ENCODE measurements at places on chromosomes 11 and 22.
A peak's percentile ranks its signal among the peaks of the same experiment; 100 is the strongest.

DNA sequence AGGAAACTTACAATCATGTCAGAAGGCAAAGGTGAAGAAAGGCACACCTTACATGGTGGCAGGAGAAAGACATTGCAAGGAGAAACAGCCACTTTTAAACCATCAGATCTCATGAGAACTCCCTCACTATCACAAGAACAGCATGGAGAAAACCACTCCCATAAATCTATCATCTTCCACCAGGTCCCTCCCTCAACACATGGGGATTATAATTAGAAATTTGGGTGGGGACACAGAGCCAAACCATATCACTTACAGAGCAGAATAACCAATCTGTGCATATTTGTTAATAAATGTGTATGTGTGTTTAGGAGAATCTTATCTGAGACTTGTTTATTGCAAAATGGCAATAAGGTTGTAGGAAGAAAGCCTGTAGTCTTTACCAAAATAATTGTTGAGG is 205.2 kb upstream of the ANO3 start:
- no peak for DNase-seq

GRCh38 chr22:46053563-46054090 is 76.7 kb upstream of the WNT7B start:
- DNase-seq: peak; percentile 58

GRCh38 chr22:36965696-36966095 is 52.3 kb downstream of the CSF2RB start:
- DNase-seq: no peak

- peak; percentile 58 for DNase-seq
Measured at GRCh38 chr22:45318558-45319323, 9.0 kb downstream of the FAM118A start.

GRCh38 chr22:37521236-37521739 is 2.1 kb upstream of the CARD10 start:
- no peak for DNase-seq

DNA sequence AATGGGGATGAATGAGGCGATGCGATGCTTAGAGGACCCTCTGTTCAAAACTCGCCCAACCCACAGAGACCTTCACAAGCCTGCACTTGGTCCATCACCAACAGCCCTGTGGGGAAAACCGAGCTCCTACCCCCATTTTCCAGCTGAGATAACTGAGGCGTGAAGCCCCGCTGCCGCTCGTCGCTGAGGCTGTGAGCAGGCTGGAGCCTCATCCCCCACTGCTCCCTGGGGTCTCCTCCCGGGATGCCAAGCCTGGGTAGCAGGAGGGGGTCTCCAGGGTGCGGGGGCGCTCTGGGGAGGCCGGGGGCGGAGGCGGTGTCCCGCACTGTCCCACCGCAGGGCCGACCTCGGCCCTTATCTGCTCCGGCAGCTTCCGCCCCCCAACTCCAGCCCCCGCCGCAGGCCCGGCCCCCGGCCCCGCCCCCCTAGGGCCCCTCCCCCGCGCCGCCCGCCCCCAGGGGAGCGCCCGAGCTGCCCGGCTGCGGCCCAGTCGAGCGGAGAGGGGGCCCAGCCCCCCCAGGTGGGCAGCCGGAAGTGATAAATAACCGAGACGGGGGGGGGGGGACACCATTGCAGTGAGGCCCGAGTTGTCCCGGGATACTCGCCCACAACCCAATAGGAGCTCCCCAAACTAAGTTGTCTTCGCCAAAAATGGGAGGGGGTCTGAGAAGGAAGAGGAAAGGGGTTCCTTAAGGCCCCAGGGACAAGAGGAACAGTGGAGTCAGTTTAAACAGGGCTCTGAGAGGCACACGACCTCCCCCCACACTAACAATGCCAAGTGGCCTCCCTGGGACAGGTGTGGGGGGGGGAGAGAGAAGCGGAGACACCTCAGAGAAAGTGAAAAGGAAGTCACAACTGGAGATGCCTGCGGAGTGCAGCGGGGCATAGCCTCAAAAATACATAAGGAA is 8.3 kb upstream of the SLC39A13 start:
- DNase-seq: peak; percentile 44

DNA sequence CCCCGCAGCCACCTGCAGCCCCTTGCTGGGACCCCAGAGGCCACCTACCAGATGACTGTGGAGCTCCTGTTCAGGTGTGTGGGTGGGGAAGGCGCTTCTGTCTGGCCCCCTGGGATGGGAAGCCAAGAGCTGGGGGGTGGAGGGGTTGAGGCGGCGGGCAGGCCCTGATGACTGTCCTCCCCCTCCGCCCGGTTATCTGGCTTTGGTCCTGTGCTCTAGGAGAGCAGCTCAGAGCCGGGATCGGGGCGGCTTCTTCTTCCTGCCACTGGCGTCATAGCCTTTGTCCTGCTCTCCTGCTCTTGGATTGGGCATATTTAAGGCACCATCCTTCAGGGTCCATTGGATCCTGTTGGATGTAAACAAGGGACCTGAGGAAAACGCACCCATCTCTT is 38.4 kb downstream of the TPCN2 start:
- no peak for DNase-seq

DNA sequence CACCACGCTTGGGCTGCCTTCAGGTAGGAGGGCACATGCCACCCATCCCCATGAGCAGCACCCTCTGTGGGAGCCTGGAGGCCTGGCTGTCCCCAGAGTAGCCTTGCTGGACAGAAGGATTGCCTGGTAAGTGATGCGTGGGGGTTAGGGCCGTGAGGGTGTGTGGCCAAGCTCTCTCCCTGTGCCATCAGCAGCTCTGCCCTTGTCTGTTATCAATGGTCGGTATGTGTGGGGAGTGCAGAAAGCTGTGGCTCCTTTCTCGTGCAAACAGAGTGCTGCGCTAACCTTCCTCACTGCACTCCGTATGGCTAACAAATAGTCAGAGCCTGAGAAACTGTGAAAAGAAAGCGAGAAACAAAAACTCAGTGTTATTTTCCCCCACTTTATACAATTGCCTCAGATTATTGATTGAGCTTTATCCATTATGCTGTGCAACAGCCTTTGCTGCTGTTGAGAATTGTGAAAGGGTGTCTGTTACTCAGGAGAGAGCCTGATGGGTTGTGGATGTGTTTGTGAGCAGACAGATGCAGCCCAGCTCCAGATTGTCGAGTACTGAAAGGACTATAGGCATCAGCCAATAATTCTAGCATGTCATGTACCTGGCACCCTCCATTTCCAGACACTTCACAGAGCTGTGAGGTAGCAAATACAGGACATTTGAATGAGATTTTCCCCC is 432.2 kb downstream of the NTM start:
- no peak for DNase-seq

GRCh38 chr22:39534591-39535356 is 2.2 kb upstream of the RPS19BP1 start:
- DNase-seq: peak; percentile 83

DNA sequence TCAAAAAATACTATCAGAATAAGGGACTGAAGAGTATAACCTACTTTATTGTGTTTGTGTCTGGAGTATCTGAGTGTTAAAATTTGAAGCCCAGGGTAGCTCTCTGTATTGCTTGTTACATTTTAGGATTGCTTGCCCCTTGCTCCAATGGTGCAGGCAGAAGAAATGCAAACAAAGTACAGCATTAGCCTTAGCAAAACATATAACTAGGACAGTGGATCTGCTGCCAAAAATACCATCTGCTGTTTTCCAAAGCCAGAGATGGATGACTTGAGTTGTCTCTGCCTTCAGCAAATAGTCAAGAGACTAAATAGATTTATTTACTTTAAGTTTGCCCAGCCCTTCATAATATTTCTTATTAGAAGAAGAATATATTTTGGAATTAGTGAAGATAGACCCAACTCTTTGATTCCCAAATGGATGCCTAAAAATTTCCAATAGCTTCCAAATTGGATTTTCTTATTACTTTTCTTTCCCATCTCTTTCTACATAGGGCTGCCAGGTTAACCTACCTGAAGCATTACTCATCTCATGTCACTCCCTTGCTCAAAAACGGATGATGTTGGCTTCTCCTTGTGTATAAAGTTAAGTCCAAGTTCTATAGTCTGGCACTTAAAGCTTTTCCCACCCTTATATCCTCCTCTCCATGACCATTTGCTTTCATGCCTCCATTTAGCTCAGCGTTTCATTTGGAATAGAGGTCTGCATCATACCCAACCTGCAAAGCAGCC is 66.3 kb downstream of the LDLRAD3 start:
- DNase-seq: no peak
